ENCODE measurements at places on chromosomes 6 and 20.

GRCh38 chr6:51854876-51855275 lies 232.5 kb downstream of the PKHD1 start:
- no peak for DNase-seq

- DNase-seq, result no peak
Measured at GRCh38 chr20:38193586-38194105, 28.6 kb upstream of the TGM2 start.

GRCh38 chr6:11224966-11225463 lies 7.5 kb downstream of the NEDD9 start:
- peak; percentile 40 for DNase-seq

GRCh38 chr20:44856856-44857448 lies 28.6 kb upstream of the YWHAB start:
- DNase-seq, result peak; percentile 10

DNA sequence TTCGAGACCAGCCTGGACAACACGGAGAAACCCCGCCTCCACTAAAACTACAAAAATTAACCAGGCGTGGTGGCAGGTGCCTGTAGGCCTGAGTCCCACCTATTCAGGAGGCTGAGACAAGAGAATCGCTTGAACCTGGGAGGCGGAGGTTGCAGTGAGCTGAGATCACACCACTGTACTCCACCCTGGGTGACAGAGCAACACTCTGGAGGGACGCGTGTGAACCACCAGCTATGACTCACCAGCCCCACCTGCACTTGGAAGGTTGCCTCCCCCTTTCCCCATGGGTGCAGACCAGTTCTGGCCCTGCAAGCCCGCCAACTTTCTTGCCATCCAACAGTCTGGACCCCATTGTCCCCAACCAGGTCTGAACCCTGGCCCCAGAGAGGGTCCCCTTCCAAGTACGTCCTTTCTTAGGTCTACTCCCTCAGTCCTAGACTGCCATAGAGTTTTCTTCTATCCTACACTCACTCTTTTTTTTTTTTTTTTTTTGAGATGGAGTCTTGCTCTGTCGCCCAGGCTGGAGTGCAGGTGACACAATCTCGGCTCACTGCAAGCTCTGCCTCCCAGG lies 29.2 kb downstream of the ATP9A start:
- DNase-seq, result no peak

All from inflammatory macrophage treated with lipopolysaccharide for 4 hours (primary cell).